ENCODE measurements at places on chromosomes 3 and 15.

DNA sequence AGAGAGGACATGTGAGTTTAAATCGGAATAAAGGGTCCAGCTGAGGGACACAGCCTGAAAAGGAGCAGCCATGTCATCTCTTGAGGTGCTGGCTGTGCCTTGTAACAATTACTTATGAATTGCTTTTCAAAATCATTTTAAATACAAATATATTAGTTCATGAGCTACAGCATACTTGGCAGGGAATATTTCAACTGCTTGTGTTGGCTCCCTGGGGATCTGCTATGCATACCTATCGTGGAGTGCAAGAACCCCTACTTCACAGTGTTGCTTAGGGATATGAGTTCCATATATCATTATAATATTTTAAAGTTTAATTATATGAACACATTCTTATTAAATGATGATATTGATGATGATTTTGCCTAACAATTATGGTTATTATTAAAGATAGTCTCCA is 19.1 kb upstream of the P2RY14 start:
- DNase-seq = no peak

- DNase-seq = no peak
Observed at GRCh38 chr15:44501768-44502366, 35.1 kb upstream of the EIF3J start.

DNA sequence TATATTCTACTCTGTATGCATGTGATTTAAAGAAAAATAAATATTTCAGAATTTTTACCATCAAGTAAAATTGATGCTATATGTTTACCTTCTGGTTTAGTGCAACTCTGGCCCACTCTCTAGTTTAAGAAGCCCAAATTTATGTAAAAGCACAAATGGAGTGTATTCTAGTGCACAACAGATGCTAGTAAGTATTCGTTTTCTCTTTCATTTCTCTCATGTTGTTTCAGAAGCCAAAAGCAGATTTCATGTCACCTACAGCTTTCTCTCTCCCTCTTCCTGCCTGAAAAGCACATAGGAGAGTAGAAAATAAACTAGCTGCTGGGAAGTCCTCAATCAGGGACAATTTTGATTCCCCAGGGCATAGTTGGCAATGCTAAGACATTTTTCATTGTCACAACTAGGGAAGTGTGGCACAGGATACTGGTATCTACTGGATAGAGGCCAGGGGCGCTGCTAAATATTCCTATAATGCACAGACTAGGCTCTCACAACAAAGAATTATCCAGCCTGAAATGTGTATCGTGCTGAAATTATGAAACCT is 147.4 kb upstream of the ARHGEF26 start:
- no peak for DNase-seq

DNA sequence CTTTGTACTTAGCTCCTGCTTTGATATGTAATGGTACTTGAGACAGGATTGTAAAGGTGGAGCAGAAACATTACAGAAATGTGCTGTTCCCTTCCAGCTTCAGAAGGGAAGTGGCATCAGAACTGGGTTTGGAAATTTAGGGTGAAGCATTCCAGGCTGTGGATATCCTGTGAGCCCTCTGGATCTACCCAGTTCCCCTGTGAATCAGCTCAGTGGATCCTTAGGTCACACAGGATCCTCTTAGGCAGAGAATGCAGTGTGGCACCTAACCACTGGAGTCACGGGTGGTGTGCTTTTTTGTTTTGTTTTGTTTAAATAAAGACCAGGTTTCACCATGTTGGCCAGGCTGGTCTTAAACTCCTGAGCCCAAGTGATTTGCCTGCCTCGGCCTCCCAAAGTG is 66.0 kb downstream of the TRIM71 start:
- DNase-seq = no peak

DNA sequence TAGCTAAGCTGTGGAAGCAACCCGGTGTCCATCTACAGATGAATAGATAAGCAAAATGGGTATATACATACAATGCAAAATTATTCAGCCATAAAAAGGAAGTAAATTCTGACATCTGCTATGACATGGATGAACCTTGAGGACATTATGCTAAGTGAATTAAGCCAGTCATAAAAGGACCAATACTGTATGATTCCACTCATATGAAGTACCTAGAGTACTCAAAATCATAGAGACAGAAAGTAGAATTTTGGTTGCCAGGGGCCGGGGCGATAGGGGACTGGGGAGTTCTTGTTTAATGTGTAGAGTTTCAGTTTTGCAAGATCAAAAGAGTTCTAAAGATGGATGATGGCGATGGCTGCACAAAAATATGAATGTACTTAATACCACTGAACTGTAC is 10.3 kb downstream of the EID1 start:
- no peak for DNase-seq

DNA sequence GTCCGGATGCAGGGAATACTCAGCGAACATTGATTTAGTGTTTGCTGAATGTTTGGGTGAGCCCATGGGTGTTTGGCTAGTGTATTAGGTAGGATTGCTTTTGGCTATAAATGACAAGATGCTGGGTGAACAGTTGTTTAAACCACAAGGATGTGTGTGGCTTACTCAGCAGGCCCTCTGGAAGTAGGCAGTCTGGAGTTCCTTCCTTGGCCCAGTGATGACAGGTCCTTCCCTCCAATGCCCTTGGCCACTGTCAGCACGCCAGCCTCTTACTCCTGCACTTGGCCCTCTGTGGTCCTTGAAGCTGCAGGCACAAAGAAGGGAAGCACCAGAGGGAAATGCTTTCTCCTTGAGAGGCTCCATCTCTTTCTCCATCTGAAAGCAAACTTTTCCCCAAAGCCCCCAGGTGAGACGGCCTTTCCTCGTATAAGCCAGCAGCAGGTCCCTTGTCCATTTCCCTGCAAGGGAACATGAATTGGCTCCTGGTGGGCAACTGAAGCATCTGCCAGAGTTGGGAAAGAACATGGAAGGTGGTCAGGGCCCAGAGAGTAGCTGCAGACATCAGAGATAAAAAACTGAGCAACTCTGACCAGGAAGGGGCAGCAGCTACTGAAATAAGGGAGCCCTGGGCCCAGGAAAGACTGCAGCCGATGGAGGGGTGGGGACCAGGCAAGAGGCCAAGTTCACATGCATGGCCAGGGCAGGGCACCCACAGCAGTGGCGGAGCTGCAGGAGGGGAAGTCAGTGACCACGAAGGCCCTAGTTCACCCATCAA is 105.0 kb downstream of the TPRA1 start:
- no peak for DNase-seq

DNA sequence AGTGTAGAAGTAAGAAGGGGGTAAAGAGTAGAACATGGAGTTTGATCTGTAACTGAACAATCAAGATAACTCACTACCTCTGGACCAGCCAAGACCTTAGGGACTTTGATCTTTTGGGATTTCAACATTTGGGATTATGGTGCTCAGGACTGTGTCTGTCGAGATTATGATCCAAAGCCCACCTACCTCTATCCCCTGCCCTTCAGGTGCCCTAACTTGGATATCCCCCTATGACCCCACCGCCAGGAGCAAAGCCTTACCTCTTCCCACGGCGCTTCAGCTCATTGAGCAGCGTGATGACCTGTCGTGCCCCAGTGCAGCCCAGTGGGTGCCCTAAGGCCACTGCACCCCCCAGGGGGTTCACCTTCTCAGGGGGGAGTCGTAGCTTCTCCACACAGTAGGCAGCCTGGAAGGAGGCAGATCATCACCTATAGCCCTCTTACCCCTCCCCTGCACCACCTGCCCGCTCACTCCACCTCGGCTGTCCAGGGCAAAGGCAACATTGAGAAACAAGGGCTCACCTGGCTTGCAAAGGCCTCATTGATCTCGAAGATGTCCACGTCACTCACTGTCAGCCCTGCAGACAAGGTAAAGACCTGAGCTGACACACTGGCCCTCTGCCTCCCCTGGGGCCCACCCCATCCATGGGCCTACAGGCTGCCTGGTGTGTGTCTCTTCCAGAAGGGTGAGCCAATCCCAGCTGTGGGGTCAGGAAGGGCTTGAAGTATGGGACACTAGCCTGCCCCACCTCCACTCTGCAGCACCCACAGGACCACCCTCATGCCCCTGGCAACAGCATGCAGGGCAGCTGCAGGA is 11.4 kb downstream of the ACAA1 start:
- no peak for DNase-seq

DNA sequence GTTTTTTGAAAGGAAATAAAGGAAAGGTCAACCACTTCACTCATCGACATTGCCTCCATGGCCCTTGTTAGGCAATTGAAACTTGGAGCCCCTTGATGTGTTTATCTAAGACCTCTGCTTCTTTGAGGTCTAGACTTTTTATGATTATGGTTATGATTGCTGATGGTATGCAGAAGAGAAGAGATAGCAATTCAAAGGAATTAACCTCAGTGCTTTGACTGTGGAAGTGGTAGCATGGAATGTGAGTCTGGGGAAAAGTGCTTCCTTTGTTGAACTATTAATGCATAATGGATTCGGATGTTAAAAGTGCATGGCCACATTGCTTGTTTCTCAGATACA is 46.1 kb downstream of the FNDC3B start:
- no peak for DNase-seq

GRCh38 chr15:64673866-64674265 is 101.5 kb downstream of the RBPMS2 start:
- DNase-seq = no peak

DNA sequence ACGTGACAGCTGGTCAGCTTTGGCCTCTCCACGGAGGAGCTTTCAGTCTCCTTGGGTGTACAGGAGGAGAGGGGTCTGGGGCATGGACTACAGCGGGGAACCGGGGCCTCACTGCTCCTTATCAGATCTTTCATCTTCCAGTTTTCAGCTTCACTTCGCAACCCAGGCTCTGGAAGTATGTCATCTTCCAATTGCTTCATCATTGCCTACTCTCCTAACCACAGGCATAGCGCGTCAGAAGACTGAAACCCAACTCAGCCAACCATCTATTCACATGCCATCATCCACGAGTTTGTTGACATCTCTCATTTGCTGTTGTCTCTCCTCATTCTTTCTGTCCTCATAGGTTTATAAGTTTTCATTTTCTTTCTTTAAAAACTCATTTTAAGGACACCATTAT is 119.5 kb downstream of the MYLK start:
- no peak for DNase-seq

DNA sequence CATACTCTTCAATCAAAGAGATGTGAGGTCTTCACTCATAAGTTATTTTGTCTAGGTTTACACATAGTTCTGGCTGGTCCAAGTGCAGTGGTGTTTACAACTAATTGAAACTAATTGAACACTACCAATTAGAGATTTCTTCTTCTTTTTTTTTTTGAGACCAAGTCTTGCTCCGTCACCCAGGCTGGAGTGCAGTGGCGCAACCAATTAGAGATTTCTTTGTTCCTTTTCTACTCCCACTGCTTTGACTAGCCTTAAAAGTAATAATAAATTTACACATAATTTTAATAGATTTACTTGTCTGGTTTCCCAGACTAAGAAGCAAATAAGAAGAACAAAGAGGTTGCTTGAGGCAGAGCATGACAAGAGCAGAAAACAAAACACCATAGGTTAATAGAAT is 6.7 kb upstream of the DENND6A start:
- no peak for DNase-seq

- DNase-seq = no peak
Observed at GRCh38 chr3:135806317-135806716, 159.2 kb upstream of the PPP2R3A start.

DNA sequence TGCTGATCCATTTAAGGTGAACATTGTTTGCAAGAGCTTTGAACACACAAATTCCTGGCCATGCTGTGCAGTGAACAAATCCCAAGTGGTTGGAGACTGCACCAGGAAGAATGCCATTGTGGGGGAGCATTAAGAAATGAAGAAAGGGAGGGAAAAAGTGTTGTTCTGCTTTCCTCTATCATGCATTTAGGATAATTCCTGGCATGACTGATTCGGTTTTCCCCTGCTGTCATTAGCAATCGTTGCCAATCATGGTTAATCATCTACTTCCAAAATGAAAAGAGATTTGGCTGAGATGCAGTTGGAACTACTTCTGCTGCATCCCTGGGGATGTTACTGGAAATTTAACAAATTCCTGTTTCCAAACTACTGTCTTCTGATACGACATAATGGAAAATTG is 73.7 kb upstream of the ZPLD1 start:
- DNase-seq = no peak

DNA sequence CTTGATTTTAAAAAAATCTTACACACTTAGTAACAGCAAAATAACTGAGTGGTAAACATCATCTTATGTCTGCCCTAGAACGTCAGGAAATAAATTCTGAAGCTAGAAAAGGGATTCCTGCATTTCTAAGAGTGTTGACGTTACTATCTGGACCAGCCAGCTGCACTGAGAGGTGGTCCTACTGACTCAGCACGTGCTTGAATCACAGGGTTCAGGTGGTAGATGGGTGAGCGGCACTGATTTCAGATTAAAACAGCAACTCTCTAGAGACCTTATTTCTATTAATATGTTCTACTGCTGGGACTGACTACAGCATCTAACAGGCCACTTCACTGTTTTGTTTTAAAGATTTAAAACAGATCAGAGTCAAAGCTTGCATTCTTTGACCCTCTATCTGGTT is 377.2 kb downstream of the GABRB3 start:
- DNase-seq = no peak

DNA sequence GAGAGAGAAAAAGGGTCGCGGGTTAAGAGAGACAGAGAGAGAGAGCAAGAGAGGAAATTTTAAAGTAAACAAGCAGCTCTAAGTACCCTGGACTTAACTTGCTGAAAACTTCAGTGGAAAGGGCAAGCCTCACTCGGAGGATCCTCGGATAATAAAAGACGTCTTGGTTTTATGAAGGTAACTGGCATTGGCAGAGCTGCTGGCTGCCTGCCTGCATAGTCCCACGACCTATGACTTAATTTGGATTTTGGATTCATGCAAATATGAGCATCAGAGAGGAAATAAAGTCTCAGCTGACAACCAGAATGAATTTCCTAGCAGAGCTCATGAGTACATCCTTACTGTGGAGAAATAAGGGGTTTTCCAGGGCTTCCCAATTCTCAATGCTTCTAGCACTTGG is 95.1 kb upstream of the PDZRN3 start:
- DNase-seq = no peak

DNA sequence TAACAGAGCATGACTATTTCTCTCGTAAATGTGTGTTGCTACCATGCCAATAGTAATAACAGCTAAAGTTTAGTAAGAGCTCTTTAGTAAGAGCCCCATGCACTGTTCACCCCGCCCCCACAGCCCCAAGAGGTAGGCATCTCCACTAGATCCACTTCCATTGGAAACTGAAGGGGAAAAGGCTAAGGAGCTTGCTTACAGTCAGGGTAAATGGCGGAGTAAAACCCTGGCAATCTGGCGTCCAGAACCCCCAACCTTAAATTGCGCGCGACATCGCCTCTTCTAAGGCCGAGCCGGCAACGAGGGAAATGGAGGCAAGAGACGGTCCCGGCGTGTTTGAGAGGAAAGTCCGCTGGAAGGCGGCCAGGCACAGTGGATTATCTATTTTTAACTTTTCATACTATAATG is 654 bp upstream of the C3orf38 start:
- DNase-seq = peak; percentile 38

GRCh38 chr3:194125442-194125841 is 10.5 kb upstream of the HES1 start:
- DNase-seq = no peak

GRCh38 chr3:23256741-23257435 is 53.8 kb downstream of the UBE2E2 start:
- DNase-seq = no peak

- no peak for DNase-seq
Observed at GRCh38 chr3:156680243-156680914, 6.0 kb downstream of the TIPARP start.
